Myometrial cell (primary cell): ENCODE measurements at places on chromosomes 6 and 20. TPM values are rescaled to one million over a fixed set of nuclear protein-coding genes. Genes with fewer than 3 reads are reported as not detected.

The MPIG6B gene
- total RNA-seq: not detected in 2 replicates

The CST4 gene
- not detected in 2 replicates for total RNA-seq

The HLA-DMB gene
- not detected in 2 replicates for total RNA-seq

The TNF gene
- not detected in 2 replicates for total RNA-seq

The ATP9A gene
- total RNA-seq: 1.9 and 3.2 TPM in 2 replicates

The FOXA2 gene
- not detected in 2 replicates for total RNA-seq

The TMEM74B gene
- total RNA-seq: not detected in 2 replicates

The WFDC2 gene
- not detected in 2 replicates for total RNA-seq

The DOK5 gene
- total RNA-seq: 0.29 and 0.35 TPM in 2 replicates

The CDC40 gene
- 19.3 and 20.7 TPM in 2 replicates for total RNA-seq

The EFCAB8 gene
- not detected in 2 replicates for total RNA-seq

The TDRD6 gene
- total RNA-seq: not detected in 2 replicates

The CGA gene
- total RNA-seq: 1.7 and 4.6 TPM in 2 replicates

The BPIFA1 gene
- not detected in 2 replicates for total RNA-seq

The TGM3 gene
- not detected in 2 replicates for total RNA-seq

The CENPQ gene
- total RNA-seq: 2.6 and 8.2 TPM in 2 replicates

The GTF3C6 gene
- 67.2 and 74.4 TPM in 2 replicates for total RNA-seq

The SPATS1 gene
- total RNA-seq: not detected in 2 replicates

The DDO gene
- 1.7 and 2.1 TPM in 2 replicates for total RNA-seq

The COX4I2 gene
- total RNA-seq: not detected in 2 replicates

The TRAPPC3L gene
- not detected in 2 replicates for total RNA-seq

The MYH7B gene
- total RNA-seq: under 0.01 TPM in 1 of 2 replicates, not detected in the other

The KATNA1 gene
- total RNA-seq: 23.7 and 24.5 TPM in 2 replicates

The GSTA3 gene
- not detected in 2 replicates for total RNA-seq

The HEY2 gene
- total RNA-seq: not detected in 2 replicates

The RCAN2 gene
- 11.2 and 11.7 TPM in 2 replicates for total RNA-seq

The REPS1 gene
- 16.7 and 23.0 TPM in 2 replicates for total RNA-seq

The DYNLRB1 gene
- total RNA-seq: 131 and 161 TPM in 2 replicates

The SIRPB1 gene
- 1.2 and 1.8 TPM in 2 replicates for total RNA-seq
